ENCODE measurements at places on chromosomes 13 and 19.
A peak's percentile ranks its signal among the peaks of the same experiment; 100 is the strongest.

GRCh38 chr19:39171479-39172465 lies 25.0 kb upstream of the NCCRP1 start:
- no peak for DNase-seq

DNA sequence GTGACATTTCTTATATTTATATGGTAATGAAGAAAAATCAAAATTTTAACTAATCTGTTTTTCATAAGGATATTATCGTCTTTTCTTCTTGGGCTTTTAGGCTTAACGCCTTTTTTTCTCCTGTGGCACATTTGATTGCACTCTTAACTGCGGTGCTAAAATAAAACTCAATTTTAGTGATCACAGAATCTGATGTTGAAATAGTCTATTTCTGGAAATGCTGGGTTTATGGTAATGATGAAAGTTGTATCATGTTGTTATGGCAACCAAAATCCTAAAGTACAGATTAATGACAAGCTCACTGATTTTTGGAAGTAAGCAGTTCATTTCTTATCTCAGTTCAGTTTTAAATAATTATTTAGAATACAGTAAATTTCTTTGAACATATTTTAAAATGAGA lies 85.3 kb downstream of the COG6 start:
- no peak for DNase-seq

DNA sequence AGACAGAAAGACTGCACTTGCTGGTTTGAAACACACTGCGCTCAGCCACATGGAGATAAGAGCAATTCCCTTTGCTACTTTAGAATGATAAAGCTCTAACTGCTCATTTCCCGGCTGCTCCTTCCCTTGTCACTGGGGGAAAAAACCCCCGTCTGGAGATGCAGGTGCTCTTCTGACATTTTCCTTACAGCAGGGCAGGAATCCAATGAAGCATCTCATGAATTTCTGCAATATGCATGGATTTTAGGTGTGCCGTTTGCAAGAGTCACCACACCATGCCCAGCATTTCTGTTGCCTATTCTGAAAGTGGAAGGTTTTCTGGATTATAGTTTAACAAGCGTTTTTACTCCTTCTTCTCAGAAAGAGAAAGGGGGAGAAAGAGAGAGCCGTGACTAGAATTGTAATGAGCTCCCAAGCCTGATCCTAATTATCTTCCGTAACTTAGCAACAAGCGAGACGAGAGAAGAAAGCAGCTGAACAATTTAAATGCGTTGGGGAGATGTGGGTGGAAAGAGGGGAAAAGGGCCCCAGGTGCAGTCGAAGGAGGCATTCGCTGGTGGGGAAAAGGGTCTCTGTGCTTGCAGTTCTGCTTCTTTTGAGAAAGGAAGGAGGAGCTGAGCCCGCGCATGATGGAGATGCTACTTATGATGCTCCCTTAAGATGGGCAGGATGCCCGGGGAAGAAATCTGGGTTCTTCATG lies 76.6 kb upstream of the SPATA13 start:
- no peak for DNase-seq

DNA sequence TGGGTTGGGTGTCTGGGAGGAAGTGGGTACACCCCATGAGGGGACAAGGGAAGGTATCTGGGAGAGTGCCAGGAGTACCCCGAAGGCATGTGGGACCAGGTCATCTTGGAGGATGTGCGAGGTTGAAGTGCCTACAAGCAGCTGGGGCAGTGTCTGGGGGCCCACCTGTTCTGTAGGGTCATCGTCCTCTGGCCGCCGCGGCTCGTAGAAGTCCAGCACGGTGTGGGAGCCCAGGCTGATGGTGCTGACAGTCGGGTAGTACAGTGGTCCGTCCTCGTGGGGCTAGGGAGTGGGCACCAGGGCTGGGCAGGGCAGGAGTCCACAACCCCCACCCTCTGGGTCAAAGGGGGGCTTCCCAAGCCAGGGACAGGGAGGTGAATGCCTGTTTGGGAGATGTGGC lies 1.8 kb upstream of the SYNE4 start:
- no peak for DNase-seq

DNA sequence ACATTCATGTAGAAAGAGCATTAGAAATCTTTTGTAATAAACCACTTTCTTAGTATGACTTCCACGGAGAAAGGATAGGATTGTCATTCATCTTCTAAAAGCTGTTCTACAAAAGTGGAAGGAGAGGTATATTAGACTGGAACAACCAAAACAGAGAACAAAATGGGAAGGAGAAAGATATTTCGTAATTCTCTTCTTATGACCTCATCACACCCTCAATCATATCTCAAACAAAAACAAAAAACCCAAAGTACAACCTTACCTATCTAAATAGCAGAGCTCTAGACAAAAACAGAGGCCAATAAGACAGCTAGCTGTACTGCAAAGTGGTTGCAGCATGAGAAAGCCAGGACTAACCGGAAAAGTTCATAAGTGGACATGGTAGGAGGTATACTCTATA lies 46.3 kb downstream of the DACH1 start:
- no peak for DNase-seq

- DNase-seq = no peak
Observed at GRCh38 chr13:29255567-29255966, 339.9 kb downstream of the SLC7A1 start.

DNA sequence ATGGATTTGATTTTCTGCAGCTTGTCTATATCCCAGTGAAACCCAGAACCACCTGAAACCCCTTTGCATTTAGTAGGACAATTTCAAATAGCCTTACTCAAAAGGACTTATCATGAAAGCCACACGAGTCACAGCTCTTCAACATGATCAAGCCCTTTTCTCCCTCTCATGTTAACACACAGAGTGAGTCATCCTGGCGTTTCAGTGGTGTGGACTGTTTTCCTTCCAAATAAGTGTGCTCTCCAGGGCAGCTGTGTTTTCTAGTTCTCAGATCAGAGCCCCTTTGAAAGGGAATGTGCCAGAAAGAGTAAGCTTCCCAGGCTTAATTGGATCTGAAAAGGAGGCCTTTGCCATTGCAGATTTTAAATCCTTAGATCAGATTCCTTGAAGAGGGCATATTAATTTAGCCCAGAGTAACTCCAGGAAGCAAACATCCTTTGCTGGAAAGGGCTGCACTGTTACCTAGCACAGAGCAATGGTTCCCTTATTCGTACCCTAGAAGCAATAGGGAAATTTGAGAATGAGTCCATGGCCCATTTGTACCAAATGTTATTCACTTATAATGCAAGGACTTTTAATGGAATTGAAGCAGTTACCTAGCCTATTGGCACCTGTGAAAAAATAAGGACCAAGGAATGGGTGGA lies 51.3 kb downstream of the ERICH6B start:
- DNase-seq = no peak

DNA sequence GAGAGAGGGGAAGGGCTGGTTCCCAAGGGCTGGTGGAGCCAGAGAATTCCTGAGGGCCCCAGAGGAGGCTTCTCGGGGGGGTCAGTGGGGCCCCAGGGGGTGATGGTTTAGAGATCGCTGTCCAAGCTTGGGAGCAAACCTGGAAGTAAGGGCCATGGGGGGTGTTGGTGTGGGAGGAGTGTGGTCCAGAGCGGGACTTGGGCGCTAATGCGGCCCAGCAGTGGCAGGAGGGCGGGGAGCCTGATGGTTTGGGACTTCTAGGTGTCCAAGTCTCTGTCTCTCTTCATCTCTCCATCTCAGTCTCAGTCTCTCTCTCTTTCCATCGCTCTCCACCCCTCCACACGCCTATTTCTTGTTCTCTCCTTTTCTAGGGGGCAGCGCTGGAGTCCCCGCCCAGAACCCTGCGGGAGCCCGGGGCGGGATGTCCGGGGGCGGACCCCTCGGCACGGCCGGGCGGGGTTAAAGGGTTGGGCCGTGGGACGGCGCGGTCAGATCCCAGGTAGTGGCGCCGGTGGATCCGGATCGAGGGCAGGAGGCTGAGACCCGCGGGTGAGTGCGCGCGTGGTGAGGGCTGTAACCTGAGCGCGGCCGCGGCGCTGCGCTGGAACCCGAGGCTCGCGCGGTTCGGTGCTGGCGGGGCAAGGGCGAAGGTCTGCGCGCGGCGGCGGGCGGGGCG lies at the start of gene CYP4F22:
Gene CYP4F22 (plus strand): TSS at position 491 of the 676 bp plus-strand sequence. CDS start 16,812 bp downstream, outside the sequence.
- DNase-seq = no peak

DNA sequence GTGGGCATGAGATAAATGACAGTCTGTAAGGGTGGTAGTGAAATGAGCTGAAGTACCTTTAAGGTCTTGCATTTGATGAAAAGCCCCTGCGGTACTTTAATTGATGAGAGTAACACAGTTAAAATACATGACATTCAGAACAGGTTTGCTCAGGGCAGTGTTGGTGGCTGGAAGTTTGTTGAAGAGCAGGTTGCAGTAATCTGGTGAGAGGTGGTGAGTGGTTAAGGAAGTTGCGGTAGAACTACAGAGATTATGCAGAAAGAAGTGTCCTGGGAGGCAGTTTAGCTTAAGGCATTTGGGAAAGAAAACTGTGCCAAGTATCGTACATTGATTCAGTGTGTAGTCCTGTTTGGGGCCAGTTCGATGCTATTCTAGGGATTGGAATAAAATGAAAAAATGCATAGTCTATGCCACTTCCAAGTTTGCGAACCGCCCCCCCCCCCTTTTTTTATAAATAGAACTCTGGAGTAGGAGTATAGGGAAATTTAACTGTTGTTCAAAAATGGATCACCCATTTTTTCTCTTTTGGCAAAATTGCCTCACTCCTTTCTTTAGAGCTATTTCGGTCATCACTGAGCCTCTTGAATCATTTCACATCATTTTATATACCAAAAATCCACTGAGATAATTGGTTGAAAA lies 42.7 kb downstream of the SLAIN1 start:
- no peak for DNase-seq

GRCh38 chr19:49857061-49857837 lies 6.3 kb downstream of the PTOV1 start:
- DNase-seq = no peak

GRCh38 chr19:40257096-40257517 lies 28.0 kb downstream of the AKT2 start:
- DNase-seq = no peak

- DNase-seq = peak; percentile 59
Observed at GRCh38 chr19:48539503-48540096, 12.4 kb upstream of the SULT2B1 start.

GRCh38 chr13:112768795-112769481 lies 79.1 kb downstream of the ATP11A start:
- DNase-seq = no peak

- no peak for DNase-seq
Observed at GRCh38 chr13:96792736-96793403, 201.4 kb downstream of the OXGR1 start.

- no peak for DNase-seq
Observed at GRCh38 chr13:91659256-91660075, 261.0 kb downstream of the GPC5 start.

- no peak for DNase-seq
Observed at GRCh38 chr19:6524311-6524710, 6.5 kb upstream of the TNFSF9 start.

DNA sequence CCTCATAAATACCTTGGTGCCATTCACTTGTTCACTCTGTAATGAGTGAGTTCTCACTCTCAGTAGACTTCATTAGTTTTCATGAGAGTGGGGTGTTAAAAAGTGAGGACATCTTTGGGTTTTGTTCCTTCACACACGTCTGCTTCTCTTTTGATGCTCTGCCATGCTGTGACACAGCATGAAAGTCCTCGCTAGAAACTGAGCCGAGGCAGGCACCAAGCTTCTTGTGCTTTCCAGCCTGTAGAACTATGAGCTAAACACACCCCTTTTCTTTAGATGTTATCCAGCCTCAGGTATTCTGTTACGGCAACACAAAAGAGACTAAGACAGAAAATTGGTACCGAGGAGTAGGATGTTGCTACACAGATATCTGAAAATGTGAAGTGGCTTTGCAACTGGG lies 43.7 kb downstream of the ALOX5AP start:
- no peak for DNase-seq

DNA sequence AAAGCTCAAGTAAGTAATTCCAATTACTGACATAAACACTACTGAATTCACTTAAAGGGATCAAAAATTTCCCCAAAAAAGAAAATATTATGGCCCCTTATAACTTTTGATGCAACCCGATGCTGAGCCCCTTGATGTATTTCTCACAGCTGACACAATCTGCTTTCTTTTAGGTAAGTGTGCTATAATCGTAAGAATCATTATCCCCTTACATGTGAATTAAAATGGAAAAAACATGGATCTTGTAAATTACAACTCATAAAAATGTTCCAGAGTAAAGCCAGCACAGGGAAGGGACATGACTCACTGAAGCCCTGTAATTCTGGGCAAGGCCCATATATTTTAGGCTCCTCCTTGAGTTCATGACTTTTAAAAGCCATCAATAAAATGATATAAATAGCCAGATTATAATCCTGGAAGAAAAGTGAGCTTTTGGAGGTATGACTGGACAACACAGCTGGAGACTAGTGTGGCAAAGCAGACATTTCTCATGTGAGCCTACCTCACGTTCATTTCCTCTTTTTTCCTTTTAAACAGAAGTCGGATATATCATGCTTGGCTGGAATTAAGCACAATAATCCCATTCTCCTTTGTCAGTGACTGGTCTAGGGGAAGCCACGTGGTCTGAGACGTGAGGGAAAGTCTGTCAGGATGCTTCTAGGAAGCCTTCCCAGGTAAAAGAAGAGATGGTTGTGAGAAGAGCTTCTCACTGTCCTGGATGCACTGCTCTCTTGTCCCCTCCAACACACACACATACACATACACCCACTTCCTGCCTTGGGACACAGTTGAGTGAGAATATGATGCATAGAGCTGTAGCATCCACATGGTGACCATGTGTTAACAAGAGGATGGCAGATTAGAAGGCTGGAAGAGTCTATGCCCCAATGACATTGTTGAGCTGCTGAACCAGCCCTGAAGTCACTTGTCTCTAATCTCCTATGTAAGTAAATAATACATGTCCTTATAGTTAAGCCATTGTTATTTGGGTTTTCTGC lies 165.4 kb downstream of the RGCC start:
- peak; percentile 25 for DNase-seq

Measured in LoVo (cell line).